ENCODE measurements at places on chromosomes 11 and 22. TPM values are rescaled to one million over a fixed set of nuclear protein-coding genes. Genes with fewer than 3 reads are reported as not detected.

Gene EFCAB6
- 2.4 TPM for total RNA-seq

Gene FOSL1
- 24.0 TPM for total RNA-seq

Gene NEFH
- 0.26 TPM for total RNA-seq

Gene BIK
- not detected for total RNA-seq

Gene CREB3L1
- total RNA-seq, result 17.0 TPM

Gene DCDC1
- under 0.01 TPM for total RNA-seq

Gene CALCA
- total RNA-seq, result not detected

Gene PKDREJ
- total RNA-seq, result 0.06 TPM

Gene HPS5
- 51.9 TPM for total RNA-seq

Gene APOL4
- total RNA-seq, result 0.37 TPM

Gene OR2AG2
- total RNA-seq, result 0.13 TPM

Gene PRR5
- total RNA-seq, result 0.44 TPM

Gene SCT
- not detected for total RNA-seq

Gene SPI1
- not detected for total RNA-seq
